ENCODE measurements at places on chromosomes 6 and 20.

DNA sequence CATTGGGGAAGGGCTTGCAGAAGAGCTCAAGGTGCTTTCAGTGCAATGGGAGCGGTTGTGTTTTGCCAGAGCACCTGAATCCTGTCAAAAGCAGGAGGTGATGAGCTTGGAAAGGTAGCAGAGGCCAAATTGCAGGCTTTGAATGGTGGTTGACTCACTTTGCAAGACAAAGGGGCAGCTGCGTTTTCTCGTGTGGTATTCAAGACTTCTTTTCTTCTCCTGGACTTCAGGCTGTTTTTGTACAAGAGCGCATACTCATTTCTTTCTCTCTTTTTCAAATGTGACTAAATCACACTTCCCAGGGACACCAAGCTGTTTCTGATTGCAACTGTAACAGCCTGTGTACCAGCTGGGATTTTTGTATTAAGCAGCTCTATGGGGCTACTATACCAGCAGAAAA, 32.3 kb downstream of the GHRH start:
- no peak for DNase-seq

DNA sequence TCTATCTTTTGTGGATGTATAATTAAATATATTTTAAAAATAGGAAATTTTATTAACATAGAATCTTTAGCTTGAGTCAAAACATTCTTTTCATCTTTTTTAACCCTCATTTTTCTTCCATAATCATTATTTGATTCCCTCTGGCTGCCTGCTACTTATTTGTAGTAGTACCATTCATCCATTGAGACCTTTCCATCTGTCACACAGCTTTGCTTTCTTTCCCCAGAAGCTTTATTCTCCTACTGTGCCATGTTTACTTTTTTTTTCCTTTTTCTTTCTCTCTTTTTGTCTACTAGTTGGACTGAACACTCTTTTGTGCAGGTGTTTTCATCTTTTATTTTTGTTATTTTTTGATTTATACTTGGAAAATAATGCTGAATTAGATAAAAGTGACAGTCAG, 522.6 kb upstream of the MMS22L start:
- no peak for DNase-seq

DNA sequence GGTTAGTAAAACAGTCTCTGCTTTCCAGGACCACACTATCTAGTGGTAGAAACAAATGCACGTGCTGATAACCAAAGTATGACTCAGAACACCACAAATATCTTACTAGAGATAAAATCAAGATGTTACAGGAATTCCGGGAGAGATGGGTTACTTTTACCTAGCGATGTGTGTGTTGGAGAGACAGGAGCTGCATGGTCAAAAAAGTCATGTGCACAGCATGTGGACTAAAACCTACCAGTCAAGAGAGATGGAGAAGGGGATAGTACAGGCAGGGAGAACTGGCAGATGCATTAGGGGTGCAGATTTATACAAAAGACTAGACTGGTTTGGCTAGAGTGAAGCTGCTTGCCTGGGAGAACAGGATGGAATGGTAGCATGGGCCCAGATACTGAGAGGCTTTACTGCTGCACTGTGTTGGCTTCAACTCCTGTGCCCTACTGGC, 75.3 kb upstream of the MRAP2 start:
- no peak for DNase-seq

- DNase-seq, result no peak
Observed at GRCh38 chr6:56363796-56364430, 116.5 kb upstream of the COL21A1 start.

DNA sequence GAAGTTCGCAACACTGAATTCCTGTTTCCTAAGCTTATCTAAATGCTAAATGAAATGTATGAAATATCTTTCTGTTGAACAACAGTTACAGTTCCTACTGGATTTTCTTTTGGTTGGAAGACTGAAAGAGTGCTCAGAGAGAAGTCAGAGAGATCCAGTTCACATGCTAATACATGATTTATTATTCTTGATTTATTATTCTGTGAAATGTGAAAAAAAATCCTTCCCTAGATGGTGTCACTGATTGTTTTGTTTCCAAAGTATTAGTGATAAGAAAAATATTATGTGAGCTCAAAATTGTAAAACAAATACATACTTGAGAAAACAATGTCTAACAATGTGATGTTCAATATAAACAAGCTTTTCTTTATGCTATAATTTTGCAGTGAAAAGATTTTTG, 42.1 kb downstream of the ADGRG6 start:
- no peak for DNase-seq

DNA sequence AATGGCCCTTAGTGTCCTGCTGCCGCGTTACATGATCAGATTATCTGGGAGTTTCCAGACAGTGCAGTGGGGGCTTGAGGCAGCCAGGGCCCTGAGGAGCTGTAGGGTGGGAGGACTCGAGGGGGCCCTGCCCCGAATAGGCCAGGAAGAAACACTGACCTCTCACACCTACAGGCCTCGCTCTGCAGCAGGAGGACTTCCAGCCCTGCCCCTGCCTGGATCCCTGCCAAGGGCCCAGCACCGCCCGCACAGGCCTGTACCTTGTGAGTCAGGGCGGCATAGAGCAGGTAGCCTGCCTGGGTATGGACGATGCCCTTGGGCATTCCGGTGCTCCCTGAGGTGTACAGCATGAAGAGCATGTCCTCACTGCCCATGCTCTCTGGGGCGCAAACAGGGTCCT, 30.1 kb upstream of the APMAP start:
- no peak for DNase-seq

DNA sequence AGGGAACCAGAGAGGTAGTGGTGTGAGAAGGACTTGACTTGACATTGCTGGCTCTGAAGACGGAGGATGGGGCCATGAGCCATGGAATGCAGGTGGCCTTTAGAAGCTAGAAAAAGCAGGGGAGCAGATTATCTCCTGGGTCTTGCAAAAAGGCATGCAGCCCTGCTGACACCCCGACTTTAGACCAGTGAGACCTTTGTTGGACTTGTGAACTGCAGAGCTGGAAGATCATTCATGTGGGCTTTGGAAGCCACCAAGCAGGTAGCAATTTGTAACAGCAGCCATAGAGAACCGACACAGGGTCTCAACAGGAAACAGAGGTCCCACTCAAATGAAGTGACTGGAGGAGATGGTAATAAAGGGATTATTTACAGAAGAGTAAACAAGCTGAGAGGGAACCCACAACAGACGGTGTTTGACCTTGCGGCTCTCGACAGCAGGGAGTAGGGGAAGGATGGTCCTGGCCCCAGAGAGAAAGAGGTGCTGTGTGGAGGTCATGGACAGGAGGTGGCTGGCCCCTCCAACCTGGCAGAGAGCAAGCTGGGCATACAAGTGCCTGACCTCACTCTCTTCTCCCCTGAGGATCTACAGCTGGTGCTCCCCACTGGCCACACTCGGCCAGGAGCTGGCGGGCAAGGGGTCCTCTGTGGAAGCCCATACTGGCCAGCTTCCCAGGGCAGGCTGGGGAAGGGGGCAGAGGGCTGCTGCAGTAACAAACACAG, 43.9 kb downstream of the SLC22A23 start:
- DNase-seq, result no peak

DNA sequence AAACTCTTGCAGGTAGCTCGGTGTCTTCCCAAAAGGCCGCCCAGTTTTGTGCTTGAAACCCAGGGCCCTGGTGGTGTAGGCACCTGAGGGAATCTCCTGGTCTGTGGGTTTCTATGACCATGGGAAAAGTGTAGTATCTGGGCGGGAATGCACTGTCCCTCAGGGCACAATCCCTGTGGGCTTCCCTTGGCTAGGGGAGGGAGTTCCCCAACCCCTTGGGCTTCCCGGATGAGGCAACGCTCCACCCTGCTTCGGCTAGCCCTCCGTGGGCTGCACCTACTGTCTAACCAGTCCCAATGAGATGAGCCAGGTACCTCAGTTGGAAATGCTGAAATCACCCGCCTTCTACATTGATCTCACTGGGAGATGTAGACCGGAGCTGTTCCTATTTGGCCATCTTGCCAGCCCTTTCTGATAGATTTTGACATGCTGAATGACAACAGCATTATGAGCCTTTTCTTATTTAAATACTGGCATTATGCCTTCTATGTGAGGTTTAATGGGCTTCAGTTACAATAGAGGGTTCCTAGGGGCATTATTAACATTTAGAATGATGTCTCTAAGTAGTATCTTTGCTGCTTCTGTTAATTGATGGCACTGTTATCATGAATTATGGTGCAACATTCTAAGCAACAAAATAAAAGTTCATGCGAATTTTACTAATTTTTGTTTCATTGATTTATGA, 133.7 kb upstream of the FLRT3 start:
- DNase-seq, result no peak

DNA sequence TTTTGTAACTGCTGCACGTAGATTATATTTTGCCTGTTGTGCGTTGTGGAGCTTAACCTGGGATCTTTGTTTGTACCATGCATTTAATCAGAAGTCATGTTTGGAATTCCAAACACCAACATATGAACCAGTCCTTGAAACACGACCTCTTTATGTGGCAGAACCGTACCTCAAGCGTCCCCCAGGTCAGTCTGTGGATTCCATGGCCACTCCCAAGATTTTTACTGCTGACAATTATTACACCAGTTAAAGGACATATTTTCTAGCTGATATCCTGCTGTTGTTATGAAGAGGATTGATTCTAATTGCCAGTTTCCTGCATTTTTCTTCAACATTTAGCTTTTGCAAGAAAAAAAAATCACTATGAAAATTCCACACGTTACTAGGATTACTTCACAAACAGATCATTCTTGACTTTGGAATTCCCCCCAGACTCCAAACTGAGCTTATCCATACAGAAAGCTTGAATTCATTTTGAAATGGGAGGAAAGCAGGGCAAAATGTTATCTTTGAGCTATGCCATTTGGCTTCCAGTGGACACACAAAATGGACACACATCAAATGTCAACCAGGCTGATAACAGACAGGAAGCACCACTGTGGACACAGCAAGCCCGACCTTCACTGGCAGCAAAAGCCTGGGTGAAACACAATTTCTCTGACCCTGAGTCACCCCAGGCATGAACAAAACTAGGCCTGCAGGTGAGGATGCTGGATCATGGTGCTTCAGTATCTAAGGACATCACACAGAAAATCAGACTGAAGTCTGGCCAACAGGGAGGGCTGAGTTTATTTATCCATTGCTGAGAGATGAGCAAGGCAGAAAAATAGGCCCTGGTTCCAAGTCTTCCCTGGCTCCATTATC, 542.9 kb upstream of the JAG1 start:
- no peak for DNase-seq

DNA sequence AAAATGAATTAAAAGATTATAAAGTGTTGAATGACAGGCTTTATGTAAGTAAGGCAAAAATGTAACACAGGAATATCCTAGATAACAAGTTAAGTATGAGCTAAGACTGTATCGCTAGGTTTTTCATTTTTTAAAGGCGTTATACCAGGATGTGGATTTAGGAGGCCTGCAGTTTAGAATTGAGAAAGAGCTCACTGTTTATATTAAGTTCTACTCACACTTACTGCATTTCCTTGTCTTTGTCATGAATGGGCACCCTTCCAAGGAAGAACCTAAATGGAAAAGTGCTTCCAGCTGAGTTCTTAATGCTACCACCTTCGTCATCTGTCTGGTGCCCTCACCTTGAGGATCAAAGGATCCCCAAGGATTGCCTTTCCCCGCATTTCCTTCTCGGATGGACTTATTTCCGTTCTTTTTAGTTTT, 148.7 kb downstream of the SOX4 start:
- DNase-seq, result no peak

DNA sequence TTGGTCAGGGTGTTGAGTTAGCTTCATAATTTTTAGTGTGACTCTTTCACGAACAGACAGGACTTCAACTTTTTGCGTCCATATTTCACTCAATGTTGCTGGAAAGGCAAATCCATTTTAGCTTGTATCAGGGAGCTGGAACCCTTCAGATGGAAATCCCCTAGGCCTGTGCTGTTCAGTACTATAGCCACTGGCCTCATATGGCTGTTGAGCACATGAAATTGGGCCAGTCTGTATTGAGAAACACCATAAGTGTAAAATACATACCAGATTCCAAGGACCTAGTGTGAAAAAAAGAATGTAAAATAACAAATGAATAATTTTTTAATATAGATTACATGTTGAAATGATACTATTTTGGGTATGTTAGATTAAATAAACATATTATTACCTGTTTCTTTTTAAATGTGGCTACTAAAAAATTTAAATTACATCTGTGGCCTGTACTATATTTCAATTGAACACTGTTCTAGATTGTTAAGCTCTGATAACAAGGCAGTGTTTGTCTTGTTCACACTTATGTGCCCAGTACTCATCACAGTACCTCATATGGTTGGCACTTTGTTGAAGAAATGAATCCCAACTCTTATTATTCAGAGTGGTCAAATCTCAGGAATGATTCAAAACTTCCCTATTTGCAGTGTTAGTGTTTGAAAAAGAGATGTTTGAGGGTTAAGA, 34.3 kb downstream of the CTNNBL1 start:
- no peak for DNase-seq

GRCh38 chr20:42309050-42309449, 690.9 kb upstream of the CHD6 start:
- no peak for DNase-seq

GRCh38 chr20:62131560-62132320, 9.5 kb downstream of the LSM14B start:
- DNase-seq, result no peak

- DNase-seq, result no peak
Observed at GRCh38 chr6:79079561-79080041, 1.5 kb upstream of the PHIP start.

DNA sequence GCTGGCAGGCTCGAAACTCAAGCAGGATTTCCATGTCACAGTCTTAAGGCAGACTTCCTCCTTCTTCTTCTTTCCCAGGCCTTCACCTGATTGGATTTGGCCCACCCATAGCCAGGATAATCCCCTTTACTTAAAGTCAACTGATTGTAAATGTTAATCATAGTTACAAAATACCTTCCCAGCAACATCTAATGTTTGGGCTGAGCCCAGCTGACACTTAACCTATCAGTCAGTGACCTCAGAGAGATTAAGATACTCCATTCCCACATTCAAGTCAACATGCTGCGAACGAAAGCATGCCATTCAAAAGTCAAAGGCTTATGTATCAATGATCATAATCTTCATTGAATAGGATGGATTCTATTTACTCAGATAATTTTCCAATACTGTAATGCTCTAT, 16.0 kb downstream of the MAP7 start:
- DNase-seq, result no peak

DNA sequence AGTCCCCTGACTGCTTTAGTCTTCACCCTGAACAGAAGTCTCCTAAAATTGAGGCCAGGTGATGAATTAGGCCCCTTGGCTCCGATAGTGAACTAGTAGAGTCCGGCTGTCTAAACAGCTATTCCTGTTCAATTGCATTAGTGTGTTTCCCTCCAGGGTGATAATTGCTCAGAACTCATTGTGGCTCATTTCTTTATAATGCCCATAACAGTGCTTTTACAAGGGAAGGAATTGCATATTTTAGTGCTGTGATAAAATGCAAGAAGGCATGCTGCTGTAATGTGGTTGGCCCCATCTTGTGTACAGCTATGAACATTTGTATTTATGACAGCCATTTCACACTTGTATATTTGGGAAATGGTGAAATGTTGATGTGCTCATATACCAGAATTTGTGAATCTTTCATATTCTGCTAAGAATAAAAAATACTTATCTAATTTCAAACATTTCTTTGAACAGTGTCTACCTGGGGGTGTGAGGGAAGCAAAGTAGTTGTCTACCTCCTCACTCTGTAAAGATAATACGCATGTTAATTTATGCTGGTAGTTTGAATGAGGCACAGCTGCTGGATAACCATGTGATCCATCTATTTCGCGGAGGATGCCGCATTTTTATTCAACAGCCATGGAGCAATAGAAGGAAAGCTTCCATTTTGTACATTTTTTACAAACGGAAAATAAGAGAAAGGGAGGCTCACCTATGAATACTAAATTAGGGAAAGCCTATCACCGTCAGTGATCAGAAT, 451.4 kb downstream of the NKAIN2 start:
- DNase-seq, result no peak

All from CD4-positive, alpha-beta T cell treated with Interleukin-2 at 100 ng/mL for 4 hours (primary cell).